ENCODE measurements at places on chromosomes 7 and 10.
A peak's percentile ranks its signal among the peaks of the same experiment; 100 is the strongest.

DNA sequence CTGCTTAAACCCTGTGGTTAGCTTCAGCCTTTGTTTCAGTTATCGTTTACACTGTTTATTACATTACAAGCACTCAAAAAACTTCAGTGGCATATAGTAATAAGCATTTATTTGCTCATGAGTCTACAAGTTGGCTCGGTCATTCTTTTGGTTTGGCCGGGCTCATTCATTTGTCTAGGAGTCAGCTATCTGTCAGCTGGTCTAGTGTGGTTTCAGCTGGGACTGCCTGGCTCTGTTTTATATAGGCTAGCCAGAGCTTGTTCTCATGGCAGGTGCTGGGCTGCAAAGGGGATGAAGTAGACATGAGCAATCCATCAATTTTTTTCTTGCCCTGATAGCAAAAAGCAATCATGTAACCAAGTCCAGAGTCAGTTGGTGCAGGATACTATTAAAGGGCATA lies 103.6 kb downstream of the MKLN1 start:
- peak; percentile 60 for DNase-seq

GRCh38 chr7:6221340-6222319 lies 50.8 kb downstream of the CYTH3 start:
- no peak for DNase-seq

DNA sequence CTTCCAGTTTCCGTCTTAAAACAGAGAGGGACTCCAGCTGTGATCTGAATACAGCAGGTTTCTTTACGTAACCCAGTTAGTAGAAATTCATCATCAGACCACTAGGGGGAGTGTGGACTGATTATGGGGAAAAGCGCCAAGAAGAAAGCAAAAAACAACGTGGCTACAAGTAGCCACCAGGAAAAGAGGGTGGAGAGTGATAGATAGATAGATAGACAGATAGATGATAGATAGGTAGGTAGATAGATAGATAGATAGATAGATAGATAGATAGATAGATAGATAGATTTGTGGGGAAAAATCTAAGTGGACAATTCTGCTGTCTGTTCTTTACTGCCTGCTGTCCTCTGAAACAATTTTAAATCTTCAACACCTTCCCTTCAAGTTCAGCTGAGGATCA lies 12.7 kb upstream of the AKR1B10 start:
- no peak for DNase-seq

GRCh38 chr7:41164440-41164839 lies 538.5 kb downstream of the INHBA start:
- no peak for DNase-seq

- DNase-seq, result no peak
Observed at GRCh38 chr7:27137640-27138315, 5.7 kb downstream of the HOXA5 start.

- DNase-seq, result no peak
Observed at GRCh38 chr10:122486406-122487080, 25.2 kb downstream of the HTRA1 start.

GRCh38 chr7:14582010-14582409 lies 320.5 kb downstream of the DGKB start:
- no peak for DNase-seq

GRCh38 chr7:135200821-135201331 lies 10.4 kb downstream of the WDR91 start:
- no peak for DNase-seq

- DNase-seq, result no peak
Observed at GRCh38 chr7:94129443-94130140, 125.4 kb upstream of the BET1 start.

GRCh38 chr7:128210590-128211570 lies 30.2 kb upstream of the LEP start:
- no peak for DNase-seq

DNA sequence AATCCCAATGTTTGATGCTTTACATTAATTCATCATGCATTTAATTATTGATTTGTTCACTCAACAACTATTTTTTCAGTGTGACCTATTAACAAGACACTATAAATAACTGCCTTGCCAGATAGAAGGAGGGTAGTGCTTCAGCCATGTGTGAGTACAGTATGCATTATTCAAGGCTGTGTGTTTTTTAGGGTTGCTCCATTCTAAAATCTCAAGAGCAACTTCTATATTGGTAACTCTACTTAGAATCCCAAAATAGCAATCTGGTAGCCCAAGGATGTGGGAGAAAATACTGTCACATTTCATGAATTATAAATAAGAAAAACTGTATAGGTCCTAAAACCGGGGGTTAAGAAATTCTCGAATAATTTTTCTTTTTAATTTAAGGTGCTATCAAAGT lies 69.9 kb downstream of the ENO4 start:
- no peak for DNase-seq

- DNase-seq, result no peak
Observed at GRCh38 chr7:40782836-40783235, 648.0 kb downstream of the SUGCT start.

DNA sequence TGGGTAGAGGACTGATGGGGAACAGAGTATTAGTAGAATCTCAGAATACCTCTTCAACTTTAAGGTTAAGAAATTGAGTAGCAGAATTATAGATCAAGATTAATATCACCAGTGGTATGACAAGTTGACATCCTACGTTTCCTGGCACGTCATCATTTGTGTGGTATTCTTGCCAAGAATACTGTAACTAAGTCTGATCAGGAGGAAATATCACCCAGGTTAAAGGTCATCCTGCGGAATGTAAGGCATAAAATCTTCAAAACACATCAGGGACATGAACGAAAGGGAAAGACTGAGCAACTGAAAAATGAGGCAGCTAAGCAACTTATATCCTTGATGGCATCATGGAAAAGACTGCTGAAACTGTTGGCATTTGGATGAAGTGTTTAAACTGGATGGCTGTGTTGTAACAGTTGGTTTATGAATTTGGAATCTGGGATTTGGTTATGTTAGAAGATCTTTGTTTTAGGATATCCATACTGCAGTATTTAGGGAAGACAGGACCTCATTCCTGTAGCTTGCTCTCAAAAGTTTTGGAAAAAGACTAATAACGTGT lies 86.1 kb downstream of the TRIM24 start:
- DNase-seq, result no peak

- no peak for DNase-seq
Observed at GRCh38 chr10:8159341-8160165, 105.1 kb downstream of the GATA3 start.

DNA sequence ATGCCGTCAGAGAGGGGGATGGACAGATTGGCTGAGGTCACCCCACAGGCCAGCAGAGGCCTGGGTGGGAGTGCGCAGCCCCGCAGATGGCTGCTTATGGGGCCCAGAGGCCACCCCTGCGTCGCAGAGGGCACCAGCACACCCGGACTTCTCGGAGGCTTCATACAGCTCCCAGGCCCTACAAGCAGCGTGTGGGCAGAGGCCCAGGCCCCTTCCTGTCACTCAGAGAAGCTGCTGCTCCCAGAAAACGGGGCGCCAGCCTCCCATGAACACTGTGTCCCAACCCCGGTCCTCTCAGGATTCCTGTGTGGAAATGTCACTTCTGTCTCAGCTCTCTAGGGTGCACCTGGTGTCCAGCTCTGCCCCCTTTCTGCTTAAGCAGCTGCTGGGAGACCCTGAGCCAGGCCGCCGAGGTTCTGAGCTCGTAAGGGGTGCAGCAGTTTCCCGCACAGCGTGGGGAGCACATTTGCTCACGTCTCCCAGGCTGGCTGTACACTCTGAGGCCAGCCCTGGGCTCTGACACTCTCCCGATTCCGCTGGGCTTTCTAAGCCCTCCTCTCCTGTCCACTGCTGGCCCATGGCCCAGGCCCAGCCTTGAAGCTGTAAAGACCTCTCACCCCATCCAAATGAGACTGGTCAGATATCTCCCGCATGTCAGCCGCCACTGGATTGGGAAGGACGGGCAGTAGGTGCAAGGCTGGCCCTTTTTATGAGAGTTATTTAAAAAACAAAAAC lies 6.8 kb downstream of the GPR146 start:
- DNase-seq, result no peak

DNA sequence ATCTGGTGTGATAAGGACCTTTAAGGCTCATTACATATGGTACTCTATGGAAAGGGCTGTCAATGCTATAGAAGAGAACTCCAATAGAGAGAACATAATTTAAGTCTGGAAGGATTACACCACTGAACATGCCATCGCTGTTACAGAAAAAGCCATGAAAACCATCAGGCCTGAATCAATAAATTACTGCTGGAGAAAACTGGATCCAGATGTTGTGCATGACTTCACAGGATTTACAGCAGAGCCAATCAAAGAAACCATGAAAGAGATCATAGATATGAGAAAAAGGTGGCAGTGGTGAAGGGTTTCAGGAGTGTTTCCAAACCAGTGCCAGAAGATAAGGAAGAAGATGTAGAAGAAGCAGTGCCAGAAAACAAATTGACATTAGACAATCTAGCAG lies 18.9 kb upstream of the GPR22 start:
- no peak for DNase-seq

DNA sequence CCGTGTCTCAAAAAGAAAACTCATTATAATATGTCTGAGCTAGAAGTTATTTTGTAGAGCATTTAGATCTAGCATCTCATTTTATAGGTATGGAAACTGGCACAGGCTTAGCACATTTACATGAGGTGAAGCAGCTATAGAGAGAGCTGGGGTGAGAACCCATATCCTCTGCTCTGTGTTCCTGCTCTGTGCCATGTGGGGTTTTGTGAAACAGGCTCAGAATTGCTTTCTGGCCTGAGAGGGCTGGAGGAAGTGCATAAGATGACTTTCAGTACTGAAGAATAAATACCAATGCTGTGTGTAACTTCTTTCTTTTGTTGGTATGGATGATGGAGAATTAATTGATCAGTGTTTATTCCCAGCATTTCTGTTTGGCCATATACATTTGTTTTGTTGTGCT lies 159.1 kb downstream of the LRRC4 start:
- DNase-seq, result no peak

DNA sequence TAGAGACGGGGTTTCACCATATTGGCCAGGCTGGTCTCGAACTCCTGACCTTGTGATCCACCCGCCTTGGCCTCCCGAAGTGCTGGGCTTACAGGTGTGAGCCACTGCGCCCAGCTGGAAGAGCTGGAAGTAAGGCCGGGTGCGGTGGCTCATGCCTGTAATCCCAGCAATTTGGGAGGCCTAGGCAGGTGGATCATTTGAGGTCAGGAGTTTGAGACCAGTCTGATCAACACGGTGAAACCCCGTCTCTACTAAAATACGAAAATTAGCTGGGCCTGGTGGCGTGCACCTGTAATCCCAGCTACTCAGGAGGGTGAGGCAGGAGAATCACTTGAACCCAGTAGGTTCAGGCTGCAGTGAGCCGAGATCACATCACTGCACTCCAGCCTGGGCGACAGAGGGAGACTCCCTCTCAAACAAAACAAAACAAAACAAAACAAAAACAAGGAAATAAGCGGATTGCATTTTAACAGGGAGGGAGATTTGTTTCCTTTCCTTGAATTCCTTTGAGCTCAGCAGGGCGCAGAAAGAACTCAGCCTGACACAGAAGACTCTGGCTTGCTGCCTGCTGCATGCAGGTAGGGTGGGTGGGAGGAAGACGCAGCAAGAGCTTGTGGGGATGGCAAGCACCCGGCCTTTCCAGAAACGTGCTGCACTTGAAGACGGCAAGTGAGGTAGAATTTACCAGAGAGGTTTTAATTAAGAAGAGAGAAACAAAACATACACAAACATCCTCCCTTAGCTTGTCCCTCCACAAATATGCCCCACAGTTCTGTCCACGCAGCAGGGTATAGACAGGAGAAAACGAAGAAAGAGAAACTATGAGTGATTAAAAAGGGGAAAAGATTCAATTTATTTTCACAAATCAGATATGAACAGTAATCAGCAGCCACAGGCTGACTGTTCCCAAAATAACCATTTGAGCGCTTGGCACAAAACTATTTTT lies 148.0 kb downstream of the RNF216 start:
- DNase-seq, result no peak

DNA sequence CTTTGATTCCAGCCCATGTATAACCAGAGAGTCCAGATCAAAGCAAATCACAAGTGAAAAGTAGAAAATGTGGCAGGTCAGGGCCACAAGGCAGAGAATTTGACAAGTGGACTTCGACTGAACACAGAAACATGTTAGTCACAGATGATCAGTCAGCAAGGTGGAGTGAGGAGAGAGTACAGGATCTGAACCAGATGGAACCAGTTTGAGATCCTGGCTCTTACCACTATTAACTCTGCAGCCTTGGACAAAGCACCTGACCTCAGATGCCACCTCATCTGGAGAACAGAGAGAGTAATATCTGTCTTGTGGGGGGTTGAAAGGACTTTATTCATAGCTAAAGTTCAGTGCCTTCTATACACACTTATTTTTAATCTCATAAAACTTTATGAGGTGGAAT lies 4.4 kb downstream of the MRLN start:
- DNase-seq, result no peak

DNA sequence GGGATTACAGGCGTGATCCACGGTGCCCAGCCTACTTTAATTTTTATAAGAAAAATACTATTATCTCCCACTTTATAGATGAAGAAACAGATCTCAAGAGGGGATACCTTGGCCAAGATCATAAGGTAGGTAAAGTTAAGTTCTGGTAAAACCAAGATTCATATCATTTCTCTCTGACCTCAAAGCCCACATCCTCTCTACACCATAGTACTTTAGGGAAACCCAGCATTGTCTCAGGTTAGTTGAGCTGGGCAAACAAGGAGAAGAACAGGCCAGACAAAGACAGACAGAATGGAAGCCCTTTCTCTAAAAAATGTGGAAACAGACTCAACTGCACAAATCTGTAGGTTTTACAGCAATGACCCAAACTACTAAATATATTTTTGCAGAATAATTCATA lies 197.7 kb upstream of the FRMD4A start:
- DNase-seq, result no peak

- no peak for DNase-seq
Observed at GRCh38 chr10:5416981-5417380, 4.6 kb downstream of the NET1 start.

DNA sequence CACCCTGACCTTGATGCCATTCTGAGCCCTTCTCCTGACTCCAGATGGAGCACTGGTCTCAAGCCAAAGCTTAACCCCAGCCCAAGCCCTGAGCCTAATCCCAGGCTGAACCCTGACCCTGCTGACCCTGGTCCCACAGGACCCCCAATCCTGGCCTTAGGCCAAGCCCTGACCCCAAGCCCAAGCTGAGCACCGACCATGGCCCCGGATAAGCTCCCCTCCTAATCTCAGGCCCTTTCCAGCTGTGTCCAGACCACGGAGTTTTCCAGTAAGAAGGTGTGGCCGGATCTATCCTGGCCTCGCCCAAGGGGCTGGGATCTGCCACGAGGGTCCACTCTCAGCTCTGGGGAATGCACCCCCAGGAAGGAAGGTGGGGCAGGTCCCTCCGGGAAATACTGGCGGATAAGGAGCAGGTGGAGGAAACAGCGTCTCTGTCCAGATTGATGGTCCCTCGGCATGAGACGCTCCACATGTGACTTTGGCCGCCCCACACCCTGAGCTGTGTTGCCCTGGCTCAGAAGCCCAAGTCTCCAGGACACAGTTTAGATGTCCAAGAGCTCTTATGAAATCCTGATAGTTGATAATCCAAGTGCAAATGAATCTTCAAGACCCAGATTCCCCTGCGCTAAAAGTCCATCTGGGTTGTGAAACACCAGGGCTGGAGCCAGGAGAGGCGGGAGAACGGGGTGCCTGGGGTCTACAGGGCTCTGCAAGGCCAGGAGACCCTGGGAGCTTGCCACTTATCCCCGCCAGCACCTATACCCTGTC lies 10.4 kb downstream of the ELN start:
- DNase-seq, result no peak

GRCh38 chr7:14754631-14755030 lies 147.9 kb downstream of the DGKB start:
- DNase-seq, result no peak
